ENCODE measurements at places on chromosomes 13 and 19.

GRCh38 chr13:27442797-27443196, 7.6 kb downstream of the MTIF3 start:
- no peak for DNase-seq

GRCh38 chr13:97239306-97239705, 17.2 kb downstream of the MBNL2 start:
- no peak for DNase-seq

DNA sequence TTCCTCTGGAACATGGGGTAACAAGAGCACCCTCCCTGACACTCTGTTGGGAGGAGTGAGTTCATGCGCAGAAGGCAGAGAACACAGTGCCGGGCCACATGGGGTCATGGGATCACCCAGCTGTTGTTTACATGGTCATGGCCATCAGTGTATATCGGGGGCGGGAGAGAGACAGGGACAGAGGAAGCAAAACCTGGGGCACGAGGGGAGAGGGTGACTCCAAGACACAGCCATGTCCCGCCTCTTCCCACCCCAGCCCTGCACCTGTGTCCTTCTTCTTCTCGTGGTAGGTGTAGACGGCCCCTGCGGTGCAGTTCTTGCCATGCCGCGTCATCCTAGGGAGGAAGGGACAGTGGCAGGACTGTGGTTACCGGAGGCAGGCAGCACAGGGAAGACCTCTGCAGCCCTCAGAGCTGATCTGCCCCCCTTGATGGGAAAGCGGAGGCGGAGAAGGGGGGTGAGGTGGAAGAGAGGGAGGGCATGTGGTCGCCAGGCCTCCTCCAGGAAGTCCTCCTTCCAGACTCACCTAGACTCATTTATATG, 19.9 kb downstream of the NOSIP start:
- no peak for DNase-seq

DNA sequence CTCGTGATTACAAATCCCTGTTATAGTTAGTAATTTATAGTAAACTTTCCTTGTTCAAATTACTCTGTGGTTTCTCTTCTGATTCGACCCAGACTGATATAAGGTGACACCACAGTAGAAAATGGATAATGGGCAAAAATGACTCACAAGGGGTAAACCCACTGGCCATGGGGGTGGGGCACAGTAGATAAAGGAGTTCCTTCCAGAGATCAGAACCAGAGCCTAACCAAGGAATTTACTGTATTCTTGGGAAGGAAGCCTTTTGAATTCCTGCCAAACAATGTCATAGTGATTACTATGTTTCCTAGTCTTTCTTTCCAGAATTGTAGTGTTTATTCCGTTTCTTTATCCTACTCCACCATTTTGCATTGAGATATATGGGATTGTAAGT, 21.9 kb downstream of the MIR17HG start:
- no peak for DNase-seq

DNA sequence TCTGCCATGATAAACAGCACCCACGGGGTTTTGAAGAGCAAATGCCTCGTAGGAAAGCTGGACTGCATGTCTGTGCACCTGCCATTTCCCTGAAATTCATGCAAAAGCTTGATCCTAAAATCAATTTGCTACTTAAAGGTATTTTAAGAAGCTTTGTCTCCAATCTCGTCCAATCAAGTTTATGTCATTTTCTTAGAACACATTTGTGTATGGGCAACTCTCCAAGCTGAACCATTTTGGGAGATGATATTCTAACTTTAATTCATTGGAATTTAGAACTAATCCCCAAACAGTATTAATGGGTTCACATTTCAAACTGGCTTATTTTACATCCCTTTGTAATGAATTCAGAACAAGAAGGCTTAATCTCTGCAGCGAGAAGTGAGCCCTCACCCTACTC, 822 bp downstream of the ADPRHL1 start:
- no peak for DNase-seq

- no peak for DNase-seq
Observed at GRCh38 chr19:31354799-31355664, 5.8 kb upstream of the TSHZ3 start.

- DNase-seq = no peak
Observed at GRCh38 chr19:44758596-44758995, 10.1 kb downstream of the BCL3 start.

- no peak for DNase-seq
Observed at GRCh38 chr13:110700641-110701040, 5.3 kb downstream of the CARS2 start.

DNA sequence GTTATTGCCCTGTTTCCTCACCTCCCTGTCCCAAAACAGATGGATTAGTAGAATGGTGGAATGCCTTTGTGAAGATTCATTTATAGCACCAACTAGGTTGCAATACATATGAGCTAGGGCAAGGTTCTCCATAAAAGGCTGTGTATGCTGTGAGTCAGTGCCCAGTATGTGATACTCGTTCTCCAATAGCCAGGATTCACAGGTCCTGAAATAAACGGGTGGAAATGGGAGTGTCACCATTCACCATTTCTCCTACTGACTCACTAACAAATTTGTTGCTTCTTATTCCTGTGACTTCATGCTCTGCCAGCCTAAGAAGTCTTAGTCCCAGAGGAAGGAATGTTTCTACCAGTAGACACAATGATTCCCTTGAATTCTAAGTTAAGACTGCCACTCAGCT, 1745.4 kb downstream of the SLITRK1 start:
- no peak for DNase-seq

DNA sequence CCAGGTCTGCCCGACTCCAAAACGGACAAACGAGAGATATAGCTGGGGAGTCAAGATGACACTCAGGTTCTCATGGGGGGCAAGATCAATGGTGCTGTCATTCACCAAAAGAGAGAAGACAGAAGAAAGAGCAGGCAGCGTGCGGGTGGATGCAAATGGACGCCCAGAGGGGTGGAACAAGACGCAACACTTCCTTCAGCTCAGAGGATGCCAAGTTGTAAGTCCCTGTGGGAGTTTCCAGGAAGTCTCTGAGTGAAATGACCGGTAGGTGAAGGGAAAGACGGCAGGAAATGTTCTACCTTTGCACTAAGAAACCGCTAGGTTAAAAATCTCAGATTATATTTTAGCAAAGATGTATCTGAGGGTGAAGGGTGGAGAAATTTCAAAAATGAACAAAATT, 26.5 kb downstream of the TUBGCP3 start:
- no peak for DNase-seq

DNA sequence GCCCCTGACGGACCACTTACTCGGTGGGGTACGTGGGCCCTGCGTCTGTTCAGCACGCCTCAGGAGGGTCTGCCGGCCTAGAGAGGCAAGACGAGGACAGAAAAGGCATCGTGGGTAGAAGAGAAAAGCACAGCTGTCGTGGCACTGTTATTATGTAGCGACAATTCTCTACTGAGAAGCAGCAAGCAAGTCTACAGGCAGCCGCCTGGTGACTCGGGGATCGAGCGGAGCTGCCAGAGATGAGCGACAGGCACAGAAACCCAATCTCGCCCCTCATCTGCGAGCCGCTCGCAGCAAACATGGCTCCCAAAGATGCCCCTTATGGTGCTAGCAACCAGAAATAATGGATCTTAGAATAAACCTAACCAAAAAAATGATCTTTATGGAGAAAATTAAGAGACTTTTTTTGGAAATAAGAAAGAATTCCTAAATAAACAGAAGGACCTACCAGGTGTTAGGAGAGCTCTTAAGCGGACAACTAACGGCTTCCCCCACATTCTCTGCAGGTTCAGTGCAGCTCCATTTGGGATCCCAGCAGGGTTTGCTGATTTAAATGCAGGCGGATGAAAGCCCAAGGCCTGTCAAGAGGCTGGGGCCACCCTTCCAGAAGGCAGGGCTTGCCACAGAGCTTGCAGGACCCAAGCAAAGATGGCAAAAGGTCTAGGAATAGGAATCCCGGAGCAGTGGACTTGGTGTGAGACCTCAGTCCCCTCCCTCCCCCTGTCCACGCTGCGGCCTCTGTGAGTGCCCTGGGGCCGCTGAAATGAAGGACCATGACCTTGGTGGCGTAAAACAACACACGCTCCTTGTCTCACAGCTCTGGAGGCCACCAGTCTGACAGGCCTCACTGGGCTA, 152.6 kb downstream of the KDM4B start:
- no peak for DNase-seq

DNA sequence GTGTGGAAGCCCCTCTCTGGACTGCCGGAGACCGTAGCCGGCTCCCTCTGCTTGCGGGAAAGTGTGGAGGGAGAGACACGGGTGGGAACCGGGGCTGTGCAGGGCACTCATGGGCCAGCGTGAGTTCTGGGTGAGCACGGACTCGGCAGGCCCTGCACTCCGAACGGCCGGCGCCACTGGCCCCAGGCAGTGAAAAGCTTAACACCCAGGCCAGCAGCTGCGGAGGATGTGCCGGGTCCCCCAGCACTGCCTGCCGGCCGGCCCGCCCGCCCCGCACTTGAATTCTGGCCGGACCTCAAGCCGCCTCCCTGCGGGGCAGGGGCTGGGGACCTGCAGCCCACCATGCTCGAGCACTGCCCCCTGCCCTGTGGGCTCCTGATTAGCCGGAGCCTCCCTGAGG, 147.0 kb downstream of the FGF9 start:
- DNase-seq = no peak

DNA sequence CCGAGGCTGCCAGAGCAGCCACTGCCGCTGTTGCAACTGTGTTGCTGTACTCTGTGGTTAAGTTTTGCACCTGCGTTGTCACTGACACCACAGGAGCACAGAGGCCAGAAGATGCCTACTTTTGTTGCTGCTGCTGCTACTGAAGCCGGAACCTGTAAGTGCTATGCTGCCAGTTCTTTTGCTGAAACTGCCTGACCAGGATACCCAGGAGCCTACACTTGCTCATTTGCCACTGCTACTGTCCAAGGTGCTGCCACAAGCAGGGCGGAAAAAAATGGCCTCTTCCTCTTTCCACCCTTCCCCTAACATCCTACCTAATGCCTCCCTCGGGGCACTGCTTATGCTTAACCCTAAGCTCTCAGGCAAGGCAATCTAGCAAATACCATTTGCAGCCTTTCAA, 29.0 kb upstream of the NBEA start:
- no peak for DNase-seq

- DNase-seq = no peak
Observed at GRCh38 chr13:110360598-110360997, 53.5 kb downstream of the COL4A2 start.

GRCh38 chr19:46963093-46963734, 56.4 kb upstream of the NPAS1 start:
- DNase-seq = no peak

GRCh38 chr19:44212866-44213346, 574 bp downstream of the ZNF227 start:
- peak; percentile 14 for DNase-seq

- no peak for DNase-seq
Observed at GRCh38 chr13:75789451-75790197, 153.5 kb downstream of the LMO7 start.

DNA sequence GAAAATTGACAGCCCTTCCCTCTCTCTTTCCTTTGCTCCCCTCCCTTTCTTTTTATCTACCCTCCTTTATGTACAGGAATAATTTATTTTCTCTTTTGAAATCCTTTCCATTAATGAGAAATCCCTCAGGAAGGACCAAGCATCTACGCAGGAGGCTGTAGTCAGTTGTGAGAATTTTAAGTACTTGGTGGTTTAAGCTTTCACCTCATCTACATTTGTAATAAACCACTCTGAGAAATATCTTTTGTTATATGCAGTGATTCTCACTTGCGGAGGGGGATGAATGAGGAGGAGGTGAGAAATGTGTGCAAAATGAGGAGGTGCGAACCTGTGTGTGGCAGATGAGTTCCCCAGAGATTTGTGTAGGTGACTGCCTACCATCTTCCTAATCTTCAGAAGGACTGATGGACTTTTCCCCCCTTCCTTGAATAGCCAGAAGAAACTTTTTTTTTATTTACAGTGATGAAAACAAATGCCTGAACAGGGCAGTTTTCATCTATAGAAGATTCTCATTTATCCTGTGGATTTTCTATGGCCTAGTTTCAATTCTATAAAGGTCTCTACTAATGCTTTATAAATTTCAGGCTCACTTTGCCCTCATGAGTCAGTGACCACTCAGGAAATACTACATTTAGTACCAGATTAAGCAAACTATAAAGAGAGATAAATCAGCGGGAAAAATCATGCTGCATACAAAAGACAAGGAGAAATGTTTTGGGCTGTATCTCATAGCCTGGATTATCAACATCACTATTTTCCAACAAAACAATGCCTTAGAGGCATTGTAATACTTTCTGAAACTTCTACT, 118.3 kb downstream of the LHFPL6 start:
- DNase-seq = no peak

GRCh38 chr19:5083547-5083965, 114.6 kb downstream of the KDM4B start:
- DNase-seq = no peak

DNA sequence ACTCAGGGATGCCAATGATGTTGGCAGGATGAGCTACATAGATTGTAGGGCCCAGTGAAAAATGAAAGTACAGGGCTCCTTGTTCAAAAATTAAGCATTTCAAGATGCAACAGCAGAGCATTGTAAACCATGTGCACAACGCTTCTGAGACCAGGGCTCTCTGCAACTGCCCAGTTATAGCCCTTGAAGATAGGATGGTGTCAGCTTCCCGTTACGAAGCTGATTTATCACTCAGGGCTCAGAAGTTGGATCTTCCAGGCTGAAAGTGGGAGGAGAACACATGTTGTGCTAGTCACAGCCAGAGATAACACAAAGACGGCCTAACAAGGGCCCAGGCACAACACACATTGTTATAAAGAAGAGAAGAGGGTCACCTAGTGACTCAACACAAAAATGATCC, 466.7 kb downstream of the TUBA3C start:
- DNase-seq = no peak

All from DMS 273 treated with DMSO at 0.1 percent for 48 hours (cell line).